NCI-H187 (cell line): ENCODE measurements at places on chromosomes 2 and 18.

- no peak for DNase-seq
These were observed 132.8 kb downstream of the STK39 start for GRCh38 chr2:168114619-168115018.

DNA sequence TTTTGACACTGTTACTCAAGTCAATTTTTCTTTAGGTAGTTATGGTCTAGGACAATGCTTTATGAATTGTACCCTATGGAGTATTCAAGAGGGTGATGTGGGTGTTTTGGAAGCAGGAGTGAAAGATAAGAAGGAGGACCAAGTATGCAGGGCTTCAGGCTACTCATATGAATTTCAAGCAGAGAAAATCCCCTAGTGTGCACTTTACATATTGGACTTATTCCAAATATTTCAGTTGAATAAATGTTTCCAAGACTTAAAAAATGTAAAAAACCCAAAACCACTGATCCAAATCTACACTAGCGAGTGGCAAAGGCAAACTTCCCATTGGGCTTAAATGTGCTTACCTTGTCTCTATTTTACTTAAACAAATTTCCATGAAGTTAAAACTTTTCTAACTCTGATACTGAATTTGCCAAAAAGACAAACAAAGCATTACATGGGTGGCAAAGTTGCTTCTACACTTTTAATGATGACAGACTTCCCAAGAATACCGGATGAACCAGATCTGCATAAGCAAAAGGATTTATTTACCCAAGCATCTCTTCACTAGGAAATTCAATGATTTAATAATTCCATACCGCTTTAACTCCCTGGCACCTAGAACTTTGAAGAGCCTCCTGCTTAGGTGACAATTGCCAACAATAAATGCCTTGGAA is 1233.5 kb upstream of the NXPH2 start:
- no peak for DNase-seq

GRCh38 chr2:233379034-233379433 is 24.7 kb downstream of the DGKD start:
- DNase-seq: no peak

- no peak for DNase-seq
These were observed 668.4 kb downstream of the TMEM182 start for GRCh38 chr2:103430191-103430590.

GRCh38 chr2:40395169-40396073 is 56.5 kb downstream of the SLC8A1 start:
- no peak for DNase-seq

- no peak for DNase-seq
These were observed 20.4 kb downstream of the PPM1B start for GRCh38 chr2:44189104-44189503.

GRCh38 chr2:43745457-43745856 is 28.4 kb upstream of the DYNC2LI1 start:
- no peak for DNase-seq

DNA sequence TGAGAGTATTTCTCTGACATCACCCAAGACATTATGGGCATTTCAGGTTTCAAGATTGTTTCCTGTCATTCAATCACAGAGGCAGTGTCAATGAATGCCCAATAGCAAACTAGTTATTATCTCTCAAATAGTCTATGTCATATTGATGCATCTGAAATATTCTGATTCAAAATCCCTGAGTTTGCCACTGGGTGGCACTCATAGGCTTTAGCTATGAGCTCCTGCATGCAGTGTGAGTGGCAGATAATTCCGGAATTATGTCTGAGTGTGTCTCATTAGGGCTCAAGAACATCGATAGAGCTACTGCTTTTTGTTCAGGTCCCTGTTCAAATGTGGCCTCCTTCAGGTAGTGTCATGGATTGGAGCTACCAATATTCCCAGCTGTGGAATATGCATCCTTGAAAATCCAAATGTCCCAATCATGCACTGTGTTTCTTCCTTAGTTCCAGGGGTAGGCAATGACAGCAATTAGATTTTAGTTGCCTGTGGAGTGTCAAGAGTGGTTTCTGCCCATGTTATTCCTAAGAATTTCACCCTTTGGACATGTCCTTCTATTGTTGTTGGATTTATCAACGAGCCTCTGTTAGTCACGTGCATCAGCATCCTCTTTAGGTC is 7.8 kb upstream of the OR6B3 start:
- DNase-seq: no peak

DNA sequence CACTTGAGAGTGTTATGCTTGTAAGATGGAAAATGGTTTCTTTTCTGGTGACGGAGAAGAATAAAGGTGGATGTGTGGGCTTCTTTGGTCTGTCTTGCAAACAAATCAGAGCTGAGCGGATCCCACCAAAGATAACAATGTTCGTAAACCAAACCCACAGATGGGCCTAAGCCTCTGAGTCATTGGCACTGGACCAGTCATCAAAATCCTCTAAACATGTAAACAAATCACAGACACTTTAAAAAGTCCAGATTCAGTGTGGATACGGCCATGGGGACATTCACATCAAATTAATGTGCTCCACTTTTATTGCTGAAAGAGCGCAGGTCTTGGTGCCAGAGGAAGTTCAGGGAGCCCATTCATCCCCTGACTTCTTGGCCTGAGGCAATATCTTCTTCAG is 60.5 kb upstream of the TMEM200C start:
- no peak for DNase-seq

DNA sequence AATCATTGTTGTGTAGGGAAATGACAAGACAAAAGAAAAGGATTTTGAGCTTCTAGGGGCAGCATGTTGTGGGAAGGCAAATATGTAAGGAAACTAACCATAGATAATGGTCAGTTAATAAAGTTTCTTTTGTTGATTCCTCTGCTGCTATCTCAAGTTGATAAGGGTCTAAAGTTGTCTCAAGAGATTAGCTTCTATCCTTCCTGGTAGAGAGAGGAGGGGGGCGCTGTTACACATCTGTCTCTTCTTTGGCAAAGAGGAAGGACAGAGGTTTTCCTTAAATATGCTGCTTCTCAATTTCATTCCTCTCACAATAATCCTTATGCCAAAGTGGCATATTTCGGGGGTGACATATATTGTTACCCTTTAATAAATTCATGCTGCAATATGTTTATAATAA is 944.0 kb downstream of the DPP10 start:
- DNase-seq: no peak

DNA sequence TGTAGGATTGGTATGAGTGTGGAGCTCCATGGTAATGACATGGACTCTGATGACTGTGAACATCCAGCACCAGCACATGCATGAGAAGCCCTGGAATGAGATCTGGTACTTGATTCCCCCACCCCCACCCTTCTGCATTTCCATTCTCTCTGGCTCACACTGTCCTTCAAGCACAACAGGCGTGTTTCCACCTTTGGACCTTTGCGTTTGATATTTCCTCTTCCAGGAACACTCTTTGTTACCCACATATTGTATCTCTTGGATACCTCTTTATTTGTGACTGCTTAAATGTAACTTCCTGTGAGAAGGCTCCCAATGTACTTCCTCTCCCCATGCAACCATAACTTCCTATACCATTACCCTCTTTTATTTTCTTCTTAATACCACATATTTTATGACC is 263.8 kb downstream of the HNMT start:
- no peak for DNase-seq

- DNase-seq: no peak
These were observed 37.7 kb downstream of the COBLL1 start for GRCh38 chr2:164803776-164804466.

DNA sequence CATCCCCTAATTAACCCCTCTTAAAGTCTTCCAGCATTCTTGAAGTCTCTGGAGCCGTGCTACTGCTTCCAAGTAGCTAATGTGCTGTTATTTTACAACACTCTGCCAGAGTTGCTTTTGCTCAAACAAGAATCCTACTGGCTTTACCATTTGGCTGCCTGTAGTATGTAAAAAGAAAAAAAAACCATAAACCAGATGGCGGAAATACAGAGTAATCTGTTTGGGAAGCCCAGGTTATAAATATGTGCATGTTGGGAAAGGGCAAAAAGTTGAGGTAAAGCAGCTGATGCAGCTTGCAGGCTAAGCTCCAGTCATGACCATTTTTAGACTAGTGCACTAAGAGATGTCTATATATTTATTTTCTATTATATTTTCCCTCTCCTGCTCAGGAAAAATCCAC is 313.2 kb upstream of the ETAA1 start:
- DNase-seq: no peak

- DNase-seq: no peak
These were observed 242.9 kb downstream of the ARL6IP6 start for GRCh38 chr2:152961351-152961750.

GRCh38 chr2:240554767-240555493 is 2.9 kb downstream of the ANKMY1 start:
- no peak for DNase-seq

- no peak for DNase-seq
These were observed 938.3 kb upstream of the CNTNAP5 start for GRCh38 chr2:123086613-123087385.
